BJ (cell line): ENCODE measurements at places on chromosomes 5 and 9. TPM values are rescaled to one million over a fixed set of nuclear protein-coding genes. Genes with fewer than 3 reads are reported as not detected.

The FGF1 gene
- polyA plus RNA-seq = 14.8 and 19.2 TPM in 2 replicates

The PCDHA10 gene
- polyA plus RNA-seq = 0.02 TPM in 2 replicates

The CCL21 gene
- polyA plus RNA-seq = not detected in 2 replicates

The IFNK gene
- polyA plus RNA-seq = not detected in 2 replicates

The HEMGN gene
- polyA plus RNA-seq = not detected in 2 replicates

The CDH12 gene
- polyA plus RNA-seq = not detected in 2 replicates

The EIF4E1B gene
- not detected in 2 replicates for polyA plus RNA-seq

The EPB41L4B gene
- polyA plus RNA-seq = 0.21 and 0.48 TPM in 2 replicates

The PCDHB13 gene
- 0.16 and 0.23 TPM in 2 replicates for polyA plus RNA-seq

The ACTBL2 gene
- polyA plus RNA-seq = 0.05 and 0.07 TPM in 2 replicates

The PCDHB15 gene
- 0.45 and 0.52 TPM in 2 replicates for polyA plus RNA-seq

The PCDHB14 gene
- polyA plus RNA-seq = 0.42 and 0.47 TPM in 2 replicates

The TAS2R1 gene
- polyA plus RNA-seq = 0.06 and 0.54 TPM in 2 replicates

The ZNF366 gene
- polyA plus RNA-seq = not detected in 2 replicates

The SERF1A gene
- polyA plus RNA-seq = 0.96 and 1.5 TPM in 2 replicates

The C5orf58 gene
- polyA plus RNA-seq = not detected in 2 replicates

The LCN6 gene
- polyA plus RNA-seq = not detected in 2 replicates

The SLC36A2 gene
- polyA plus RNA-seq = not detected in 2 replicates

The RLN2 gene
- not detected in 2 replicates for polyA plus RNA-seq

The GPSM1 gene
- polyA plus RNA-seq = 19.2 and 33.1 TPM in 2 replicates

The DAB2 gene
- 168 and 181 TPM in 2 replicates for polyA plus RNA-seq

The SEPTIN8 gene
- 53.2 and 67.8 TPM in 2 replicates for polyA plus RNA-seq

The SPINK1 gene
- polyA plus RNA-seq = not detected in 2 replicates

The BNC2 gene
- polyA plus RNA-seq = 15.3 and 17.5 TPM in 2 replicates

The NIM1K gene
- polyA plus RNA-seq = 1.1 and 1.3 TPM in 2 replicates

The DRD1 gene
- polyA plus RNA-seq = 0.01 TPM in 1 of 2 replicates, not detected in the other

The EQTN gene
- not detected in 2 replicates for polyA plus RNA-seq

The PCAT7 gene
- 0.04 TPM in 2 replicates for polyA plus RNA-seq

The SURF2 gene
- 9.0 and 10.0 TPM in 2 replicates for polyA plus RNA-seq

The NR5A1 gene
- not detected in 2 replicates for polyA plus RNA-seq

The C9orf43 gene
- polyA plus RNA-seq = 0.23 and 0.49 TPM in 2 replicates

The ANKRD34B gene
- not detected in 2 replicates for polyA plus RNA-seq

The IL4 gene
- polyA plus RNA-seq = not detected in 2 replicates

The CTXN3 gene
- not detected in 2 replicates for polyA plus RNA-seq

The HAVCR1 gene
- polyA plus RNA-seq = not detected in 2 replicates

The C9orf50 gene
- 0.20 and 0.21 TPM in 2 replicates for polyA plus RNA-seq

The PKN3 gene
- 2.8 and 3.4 TPM in 2 replicates for polyA plus RNA-seq

The GLDC gene
- 0.28 and 0.44 TPM in 2 replicates for polyA plus RNA-seq

The PTGES gene
- 10.5 and 16.4 TPM in 2 replicates for polyA plus RNA-seq

The APBA1 gene
- 4.6 and 4.8 TPM in 2 replicates for polyA plus RNA-seq

The HINT2 gene
- polyA plus RNA-seq = 20.9 and 30.0 TPM in 2 replicates

The PFDN1 gene
- 97.7 and 114 TPM in 2 replicates for polyA plus RNA-seq

The PKD2L2 gene
- 0.02 TPM in 1 of 2 replicates, not detected in the other for polyA plus RNA-seq

The SLC6A19 gene
- not detected in 2 replicates for polyA plus RNA-seq

The ABCA1 gene
- 27.4 and 36.2 TPM in 2 replicates for polyA plus RNA-seq

The CCDC192 gene
- polyA plus RNA-seq = not detected in 2 replicates
